ENCODE measurements at places on chromosomes 7 and 10. TPM values are rescaled to one million over a fixed set of nuclear protein-coding genes. Genes with fewer than 3 reads are reported as not detected.

CAV2 gene
- total RNA-seq: 209 TPM

EEF1AKMT2 gene
- 16.5 TPM for total RNA-seq

TDRD1 gene
- not detected for total RNA-seq

ELFN1 gene
- total RNA-seq: 0.37 TPM

HABP2 gene
- 0.09 TPM for total RNA-seq

DPY19L1 gene
- total RNA-seq: 38.8 TPM

TACC2 gene
- total RNA-seq: 76.2 TPM

ANKRD22 gene
- total RNA-seq: 0.40 TPM

TEX47 gene
- not detected for total RNA-seq

CISD1 gene
- 56.3 TPM for total RNA-seq

GALNT17 gene
- total RNA-seq: not detected

NCAPG2 gene
- 37.3 TPM for total RNA-seq

CALML3 gene
- not detected for total RNA-seq

CPXM2 gene
- total RNA-seq: not detected
